ENCODE measurements at places on chromosomes 12 and 14.

DNA sequence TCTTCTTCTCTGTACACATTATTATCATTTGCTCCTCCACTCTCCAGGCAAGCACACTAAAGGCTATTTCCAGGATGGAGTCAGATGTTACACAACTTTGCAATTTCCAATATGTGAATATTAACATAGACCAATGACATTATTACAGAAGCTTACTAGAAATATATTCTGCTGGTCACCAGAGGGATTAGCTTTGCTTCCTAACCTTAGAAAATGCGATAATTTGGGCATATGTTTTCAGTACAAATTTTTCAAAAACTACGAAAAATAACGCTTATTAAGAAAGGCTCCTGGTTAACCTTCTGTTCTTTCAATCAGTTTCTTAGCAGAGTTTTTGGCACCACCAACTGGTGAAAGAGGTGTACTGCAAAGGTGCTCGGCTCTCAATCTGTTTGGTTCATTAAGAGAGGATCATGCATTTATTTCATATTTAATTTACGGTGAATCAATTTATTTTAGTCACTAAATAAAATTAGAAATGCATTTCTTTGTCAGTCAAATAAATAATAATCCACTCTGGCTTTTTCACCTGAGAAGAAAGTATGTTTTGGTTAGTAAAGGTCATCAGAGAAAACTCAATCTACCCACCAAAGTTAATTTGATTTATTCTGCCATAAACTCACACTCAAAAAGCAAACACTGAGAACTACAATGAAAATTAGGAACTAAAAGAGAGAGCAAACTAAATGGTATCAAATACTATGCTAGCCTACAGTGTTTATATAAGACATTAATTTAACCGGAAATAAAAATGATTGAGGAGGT, 39.2 kb downstream of the EFCAB11 start:
- no peak for DNase-seq

DNA sequence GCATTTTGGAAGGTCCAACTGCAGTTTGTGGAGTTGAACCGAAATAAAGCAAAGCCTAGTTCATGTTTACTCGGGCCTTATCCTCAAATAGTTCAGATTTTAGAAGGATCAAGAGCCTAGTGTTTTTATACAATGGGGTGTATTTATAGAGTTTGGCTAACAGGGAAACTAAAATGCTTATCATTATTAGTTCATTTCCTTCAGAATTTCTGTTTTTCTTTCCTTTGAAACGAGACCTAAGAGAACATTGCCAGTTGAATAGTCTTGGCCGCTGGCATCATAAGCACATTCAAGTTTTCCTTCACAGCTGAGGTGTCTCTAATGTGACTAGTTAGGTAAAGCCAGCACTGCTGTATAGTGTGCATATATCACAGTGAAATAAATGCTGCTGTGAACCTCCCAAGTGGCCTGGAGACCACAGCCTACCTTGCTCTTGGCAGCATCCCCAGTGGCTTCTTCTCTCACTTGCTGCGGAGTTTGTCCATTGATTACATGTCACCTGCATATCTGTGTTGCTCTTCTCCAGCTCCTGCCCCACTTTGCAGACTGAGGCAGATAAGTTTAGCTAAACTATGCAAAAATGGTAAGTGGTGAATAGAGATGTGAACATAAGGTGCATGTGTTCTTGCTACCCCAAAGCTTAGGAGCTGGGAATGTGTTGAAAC, 88.8 kb downstream of the ANO6 start:
- DNase-seq, result no peak

DNA sequence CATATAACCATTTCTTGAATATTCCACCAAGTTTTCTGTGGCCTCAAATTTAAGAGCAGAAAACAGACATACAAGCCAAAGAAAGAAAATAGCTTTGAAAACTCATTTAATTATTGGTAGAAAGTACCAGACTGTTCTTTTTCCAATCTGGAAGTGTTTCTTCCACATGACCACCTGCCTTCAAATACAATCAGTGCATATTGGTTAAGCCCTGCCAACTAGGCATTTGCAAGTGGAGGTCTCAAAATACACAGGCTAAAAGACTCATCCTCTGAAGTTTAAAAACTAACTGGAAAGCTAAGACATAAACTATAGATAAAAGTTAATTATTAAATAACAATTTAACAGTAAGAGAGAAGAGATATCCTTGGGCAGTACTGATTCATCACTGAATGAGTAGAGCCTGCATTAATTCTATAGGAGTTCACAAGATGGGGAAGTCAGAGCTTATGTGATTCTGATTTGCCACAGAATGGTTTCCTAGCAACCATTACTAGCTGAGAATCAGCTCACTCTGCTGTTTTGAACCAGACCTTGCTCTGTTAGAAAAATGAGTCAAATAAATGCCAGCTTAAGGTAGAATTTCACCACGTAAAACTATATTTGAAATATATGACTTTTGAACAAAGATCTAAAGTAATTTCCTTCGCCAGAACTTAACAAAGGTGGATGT, 433.8 kb downstream of the FUT8 start:
- DNase-seq, result no peak

DNA sequence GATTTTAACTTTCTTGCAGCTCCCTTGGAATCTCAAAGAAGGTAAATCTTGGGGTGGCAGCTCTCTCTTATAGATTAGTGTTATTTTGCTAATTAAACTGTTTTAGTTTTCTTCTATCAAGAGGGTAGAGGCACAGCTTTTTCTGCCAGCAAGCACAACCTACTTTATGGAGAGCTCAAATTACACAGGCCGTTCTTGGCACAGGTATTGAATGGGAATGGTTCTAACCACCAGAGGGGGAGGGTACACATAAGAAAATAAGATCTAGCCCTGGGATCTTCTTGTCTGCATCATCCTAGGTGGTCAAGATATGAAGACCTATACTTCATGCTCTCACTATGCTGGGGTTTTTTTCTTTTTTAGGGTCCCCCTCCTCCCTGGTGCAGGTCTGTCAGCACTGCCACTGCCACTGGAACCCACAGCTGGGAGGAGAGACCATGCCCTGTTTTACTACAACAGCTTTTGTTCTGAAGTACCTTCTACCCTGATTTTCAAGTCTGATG, 48.6 kb upstream of the STAC3 start:
- no peak for DNase-seq

DNA sequence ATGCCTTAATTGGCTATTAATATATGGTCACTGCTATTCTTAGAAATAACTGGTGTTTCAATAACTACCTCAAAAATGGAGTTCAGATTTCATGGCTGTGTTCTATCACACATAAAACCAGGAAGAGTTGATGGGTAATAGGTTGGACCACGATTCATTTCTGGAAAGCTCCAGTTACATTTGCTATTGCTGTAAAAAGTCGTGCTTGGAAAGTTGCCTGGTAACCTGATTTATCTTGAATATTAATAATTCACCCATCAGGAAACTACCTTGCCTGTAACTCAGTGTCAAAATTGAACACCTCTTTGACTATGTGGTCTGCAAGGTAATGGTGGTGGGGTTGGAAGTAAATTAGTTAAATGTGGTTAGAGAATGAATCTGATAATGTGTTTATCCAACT, 104.7 kb upstream of the IFNG-AS1 start:
- no peak for DNase-seq

Data from iPS DF 19.7 (cell line).